ENCODE measurements at places on chromosomes 1 and 21.

GRCh38 chr1:193348769-193349535 is 162.5 kb upstream of the B3GALT2 start:
- DNase-seq = no peak

GRCh38 chr21:28310171-28310685 is 682.4 kb downstream of the LTN1 start:
- no peak for DNase-seq

DNA sequence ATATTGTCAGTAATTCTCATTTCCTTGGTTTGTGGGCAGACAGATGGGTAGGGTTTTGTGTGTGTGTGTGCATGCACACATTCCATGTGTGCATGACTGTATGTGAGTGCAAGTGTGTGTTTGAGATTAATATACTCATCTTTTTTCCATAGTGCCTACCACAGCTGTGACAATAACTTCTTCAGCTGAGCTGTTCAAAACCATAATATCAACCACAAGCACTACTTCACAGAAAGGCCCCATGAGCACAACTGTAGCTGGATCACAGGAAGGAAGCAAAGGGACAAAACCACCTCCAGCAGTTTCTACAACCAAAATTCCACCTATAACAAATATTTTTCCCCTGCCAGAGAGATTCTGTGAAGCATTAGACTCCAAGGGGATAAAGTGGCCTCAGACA is 149.3 kb downstream of the ADGRL2 start:
- no peak for DNase-seq

- no peak for DNase-seq
These were observed 114.1 kb downstream of the C1orf94 start for GRCh38 chr1:34290831-34291230.

DNA sequence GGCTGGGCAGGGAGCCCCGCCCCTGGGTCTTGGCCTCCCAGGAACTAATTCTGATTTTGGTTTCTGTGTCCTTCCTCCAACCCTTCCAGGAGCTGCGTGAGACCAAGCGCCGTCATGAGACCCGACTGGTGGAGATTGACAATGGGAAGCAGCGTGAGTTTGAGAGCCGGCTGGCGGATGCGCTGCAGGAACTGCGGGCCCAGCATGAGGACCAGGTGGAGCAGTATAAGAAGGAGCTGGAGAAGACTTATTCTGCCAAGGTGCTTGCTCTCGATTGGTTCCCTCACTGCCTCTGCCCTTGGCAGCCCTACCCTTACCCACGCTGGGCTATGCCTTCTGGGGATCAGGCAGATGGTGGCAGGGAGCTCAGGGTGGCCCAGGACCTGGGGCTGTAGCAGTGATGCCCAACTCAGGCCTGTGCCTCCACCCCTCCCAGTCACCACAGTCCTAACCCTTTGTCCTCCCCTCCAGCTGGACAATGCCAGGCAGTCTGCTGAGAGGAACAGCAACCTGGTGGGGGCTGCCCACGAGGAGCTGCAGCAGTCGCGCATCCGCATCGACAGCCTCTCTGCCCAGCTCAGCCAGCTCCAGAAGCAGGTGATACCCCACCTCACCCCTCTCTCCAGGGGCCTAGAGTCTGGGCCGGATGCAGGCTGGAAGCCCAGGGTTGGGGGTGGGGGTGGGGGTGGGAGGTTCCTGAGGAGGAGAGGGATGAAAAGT is 18.5 kb upstream of the SEMA4A start:
- no peak for DNase-seq

GRCh38 chr1:172727956-172728603 is 69.2 kb downstream of the FASLG start:
- DNase-seq = no peak

DNA sequence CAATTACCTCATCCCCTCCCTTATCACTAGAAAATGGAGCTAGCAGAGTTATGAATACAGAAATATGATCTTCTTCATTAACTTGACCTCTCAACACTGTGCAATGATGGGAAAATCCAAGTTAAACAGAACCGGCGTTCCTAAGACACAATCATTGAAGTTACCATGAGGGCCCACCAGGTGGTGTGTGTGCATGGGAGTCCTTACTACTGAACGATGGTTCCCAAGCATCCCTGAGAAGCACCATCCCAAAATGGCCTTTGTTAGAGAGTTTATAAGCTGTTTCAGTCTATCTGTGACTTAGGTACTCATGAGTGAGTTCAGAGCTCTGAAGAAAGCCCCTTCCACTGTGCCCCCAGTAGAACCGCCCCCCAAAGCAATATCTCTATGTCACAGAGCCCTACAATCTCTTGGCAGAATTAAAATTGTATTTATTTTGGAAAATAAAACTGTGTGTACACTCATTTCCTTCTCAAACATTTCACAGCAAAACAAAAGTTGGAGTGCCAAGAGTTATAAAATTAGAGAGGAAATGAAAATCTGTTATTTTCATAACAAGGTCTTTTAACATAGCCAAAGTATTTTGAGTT is 56.8 kb downstream of the PLD5 start:
- DNase-seq = peak; percentile 8

GRCh38 chr1:40662151-40662550 is 3.3 kb downstream of the RIMS3 start:
- no peak for DNase-seq

DNA sequence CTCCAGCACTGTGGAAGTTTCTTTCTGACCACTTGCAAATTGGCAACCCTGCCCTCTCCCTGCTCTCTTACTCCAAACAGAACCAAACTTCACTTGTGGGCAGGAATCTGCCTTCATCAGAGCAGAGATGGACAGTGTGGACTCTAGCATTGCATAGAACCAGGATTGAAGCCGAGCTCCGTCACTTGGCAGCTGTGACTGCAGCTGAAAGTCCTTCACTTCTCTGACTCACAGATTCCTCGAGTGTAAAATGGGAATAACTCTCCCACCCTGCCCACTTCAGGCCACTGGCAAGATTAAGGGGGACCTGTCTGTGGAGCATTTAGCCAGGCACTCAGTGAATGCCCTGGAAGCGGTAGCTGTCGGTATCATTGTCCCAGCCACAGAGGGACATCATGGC is 75.7 kb upstream of the ZBTB40 start:
- no peak for DNase-seq

DNA sequence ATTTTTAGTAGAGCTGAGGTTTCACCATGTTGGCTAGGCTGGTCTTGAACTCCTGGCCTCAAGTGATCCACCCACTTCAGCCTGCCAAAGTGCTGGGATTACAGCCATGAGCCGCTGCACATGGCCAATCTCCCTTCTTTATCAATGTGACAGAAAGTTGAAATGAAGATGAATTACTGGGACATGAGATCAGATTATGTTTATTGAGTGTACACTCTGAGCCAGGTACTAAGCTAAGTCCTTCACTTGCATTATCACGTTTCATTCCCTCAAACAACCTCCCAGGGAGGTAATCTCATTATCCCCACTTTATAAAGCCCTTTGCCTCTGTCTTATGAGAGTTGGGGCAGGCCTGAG is 6.3 kb upstream of the CHI3L2 start:
- DNase-seq = no peak

DNA sequence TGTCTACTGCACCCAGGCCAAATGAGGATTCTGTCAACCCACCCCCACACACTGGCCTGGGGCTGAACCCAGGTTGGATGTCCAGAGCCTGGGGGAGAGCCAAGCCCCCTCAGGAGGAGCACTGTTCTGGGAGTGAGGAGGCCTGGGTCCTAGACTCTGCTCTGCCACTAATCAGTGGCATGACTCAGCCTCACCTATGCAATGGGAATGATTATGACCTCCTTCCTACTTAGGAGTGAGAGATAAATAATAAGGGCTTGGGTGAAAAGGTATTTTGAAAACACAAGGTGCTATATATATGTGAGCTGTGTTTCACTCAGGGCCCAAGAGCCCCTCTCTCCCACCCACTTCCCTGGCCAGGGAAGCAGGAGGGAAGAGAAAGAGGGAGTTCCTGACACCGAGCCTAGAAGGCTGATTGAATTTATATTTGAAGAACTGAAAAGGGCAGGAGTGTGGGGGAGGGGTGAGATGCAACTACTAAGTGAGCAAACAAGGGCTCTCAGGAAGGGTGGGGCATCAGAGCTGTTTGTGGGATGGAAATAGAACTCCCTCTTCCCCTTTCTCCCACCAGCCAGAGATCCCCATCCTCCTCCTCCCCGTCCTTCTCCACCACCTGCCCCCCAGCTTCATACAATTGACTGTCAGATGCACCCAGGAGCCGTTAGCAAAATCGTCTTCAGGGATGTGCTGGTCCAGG is 8.2 kb downstream of the IGSF9 start:
- DNase-seq = no peak

- DNase-seq = no peak
These were observed 555.3 kb downstream of the NUF2 start for GRCh38 chr1:163877016-163877415.

DNA sequence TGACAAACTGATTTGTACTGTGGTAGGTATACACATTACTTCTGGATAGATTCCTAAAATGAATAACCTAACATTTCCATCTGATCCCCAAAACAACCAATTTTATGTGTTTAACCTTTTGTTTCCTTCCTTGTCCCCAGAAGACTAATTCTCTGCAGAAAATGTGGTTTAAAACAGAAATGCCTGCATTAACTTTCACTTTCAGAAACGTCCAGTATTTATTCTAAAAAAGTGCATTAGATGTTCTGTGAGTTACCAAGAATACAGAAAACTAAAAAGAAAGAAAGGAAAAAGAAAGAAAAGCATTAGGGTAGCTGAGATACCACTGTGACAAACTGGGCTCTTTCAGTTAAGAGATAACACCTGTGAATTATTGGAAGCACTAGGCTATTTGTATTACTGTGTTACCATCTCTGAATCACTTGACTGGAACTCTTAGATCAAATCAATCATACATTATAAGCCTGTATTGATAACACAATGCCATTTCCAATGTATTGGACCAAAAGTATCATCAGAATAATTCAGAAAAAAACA is 177.7 kb downstream of the NCAM2 start:
- DNase-seq = no peak

DNA sequence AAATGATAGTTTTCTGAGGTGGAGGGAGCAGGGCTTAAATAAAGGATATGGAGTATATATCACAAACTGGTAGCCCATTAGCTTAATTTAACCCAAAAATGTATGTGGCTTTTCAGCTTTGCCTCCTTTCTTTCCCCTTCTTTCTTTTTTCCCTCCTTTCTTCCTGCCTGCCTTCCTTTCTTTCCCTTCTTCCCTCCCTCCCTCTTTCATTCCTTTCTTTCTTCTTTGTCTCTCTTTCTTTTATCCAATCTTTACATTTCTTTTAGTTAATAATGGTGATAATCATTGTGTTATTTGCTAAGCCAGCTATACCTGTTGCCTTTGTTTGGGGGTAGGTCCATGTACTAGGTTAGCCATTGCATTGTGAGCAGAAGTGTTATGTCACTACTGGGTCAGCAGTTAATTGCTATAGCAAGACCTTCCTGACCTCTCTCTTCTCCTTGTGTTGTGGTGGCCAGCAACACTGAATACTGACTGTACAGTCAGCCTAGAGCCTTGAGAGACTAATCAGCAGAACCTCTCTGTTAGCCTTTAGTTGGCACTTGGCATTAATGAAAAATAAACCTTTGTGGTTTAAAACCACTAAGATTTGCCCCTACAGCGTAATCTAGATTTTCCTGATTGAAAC is 5.1 kb downstream of the GORAB start:
- no peak for DNase-seq
